Renal cortical epithelial cell (primary cell): ENCODE measurements at places on chromosomes 3 and 15.
A peak's percentile ranks its signal among the peaks of the same experiment; 100 is the strongest.

DNA sequence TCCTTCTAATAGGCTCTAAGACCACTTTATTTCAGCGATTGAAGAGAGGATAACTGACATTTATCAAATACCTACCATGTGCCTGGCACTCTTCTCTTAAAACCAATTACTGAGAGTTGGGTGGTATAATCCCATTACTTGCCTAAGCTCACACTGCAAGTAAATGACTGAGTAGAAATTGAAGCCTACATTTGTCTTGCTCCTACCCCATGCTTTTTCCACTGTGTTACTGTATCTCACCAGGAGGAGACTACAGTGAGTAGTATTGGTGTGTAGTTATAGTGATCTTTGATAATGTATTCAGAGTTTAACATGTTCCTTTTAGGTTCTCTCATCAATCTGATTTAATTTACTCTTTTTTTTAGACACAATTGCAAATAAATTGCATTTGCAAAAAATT is 20.7 kb downstream of the EIF2A start:
- DNase-seq: no peak

DNA sequence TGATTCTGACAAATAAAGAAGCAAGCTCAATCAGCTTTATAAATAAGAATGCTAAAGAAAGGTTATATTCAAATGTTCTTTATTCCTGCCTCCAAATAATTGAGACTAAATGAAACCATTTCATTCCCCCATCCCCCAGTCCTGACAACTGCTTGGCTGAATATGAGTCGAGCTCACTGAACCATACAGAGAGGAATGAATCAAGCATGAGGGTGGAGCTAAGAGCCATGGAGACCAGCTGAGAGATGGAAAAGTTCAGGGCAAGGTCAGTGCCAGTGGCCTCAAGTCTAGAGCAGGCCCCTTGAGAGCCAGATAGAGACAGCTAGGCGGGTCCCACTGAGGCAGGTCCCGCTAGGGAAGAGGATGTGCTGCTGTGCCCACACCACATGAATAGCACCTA is 188.7 kb upstream of the EIF1B start:
- DNase-seq: peak; percentile 93

GRCh38 chr3:157542711-157543500 is 39.7 kb upstream of the VEPH1 start:
- peak; percentile 48 for DNase-seq

DNA sequence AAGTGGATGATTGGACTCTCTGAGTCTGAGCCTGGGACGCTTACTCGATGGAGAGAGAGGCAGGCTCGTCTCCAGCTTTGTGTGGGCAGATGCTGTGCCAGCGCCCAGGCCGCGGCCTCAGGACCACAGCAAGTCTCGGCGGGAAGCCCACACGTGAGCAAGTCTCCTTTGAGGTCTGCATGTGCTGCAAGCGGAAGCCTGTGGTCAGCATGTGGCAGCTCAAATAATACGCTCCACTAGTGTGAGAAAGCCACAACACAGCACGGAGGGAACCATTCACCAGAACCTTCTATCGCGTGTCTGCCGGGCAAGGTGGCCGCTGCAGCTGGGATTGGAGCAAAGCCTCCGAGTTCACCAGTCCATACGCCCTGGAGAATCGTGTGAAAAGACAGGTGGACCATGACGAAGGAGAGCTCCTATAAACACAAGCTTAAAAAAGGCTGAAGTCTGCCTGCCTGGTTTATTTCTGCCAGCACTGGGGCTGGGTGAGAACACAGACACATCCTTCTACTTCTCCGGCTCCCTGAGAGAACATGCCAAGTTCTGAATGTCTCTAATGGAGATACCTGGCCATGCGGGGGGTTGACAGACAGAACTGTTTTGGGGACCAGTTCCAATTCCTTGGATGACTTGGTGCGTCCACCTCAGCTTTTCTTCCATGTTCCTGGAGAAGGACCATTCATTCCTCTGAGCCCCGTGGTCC is 82.0 kb upstream of the LRIG1 start:
- peak; percentile 25 for DNase-seq

GRCh38 chr3:3665546-3665945 is 133.7 kb upstream of the LRRN1 start:
- DNase-seq: peak; percentile 76

- peak; percentile 78 for DNase-seq
These were observed 50.3 kb upstream of the ATP13A3 start for GRCh38 chr3:194536871-194537637.

GRCh38 chr3:6110451-6110850 is 750.5 kb upstream of the GRM7 start:
- no peak for DNase-seq

DNA sequence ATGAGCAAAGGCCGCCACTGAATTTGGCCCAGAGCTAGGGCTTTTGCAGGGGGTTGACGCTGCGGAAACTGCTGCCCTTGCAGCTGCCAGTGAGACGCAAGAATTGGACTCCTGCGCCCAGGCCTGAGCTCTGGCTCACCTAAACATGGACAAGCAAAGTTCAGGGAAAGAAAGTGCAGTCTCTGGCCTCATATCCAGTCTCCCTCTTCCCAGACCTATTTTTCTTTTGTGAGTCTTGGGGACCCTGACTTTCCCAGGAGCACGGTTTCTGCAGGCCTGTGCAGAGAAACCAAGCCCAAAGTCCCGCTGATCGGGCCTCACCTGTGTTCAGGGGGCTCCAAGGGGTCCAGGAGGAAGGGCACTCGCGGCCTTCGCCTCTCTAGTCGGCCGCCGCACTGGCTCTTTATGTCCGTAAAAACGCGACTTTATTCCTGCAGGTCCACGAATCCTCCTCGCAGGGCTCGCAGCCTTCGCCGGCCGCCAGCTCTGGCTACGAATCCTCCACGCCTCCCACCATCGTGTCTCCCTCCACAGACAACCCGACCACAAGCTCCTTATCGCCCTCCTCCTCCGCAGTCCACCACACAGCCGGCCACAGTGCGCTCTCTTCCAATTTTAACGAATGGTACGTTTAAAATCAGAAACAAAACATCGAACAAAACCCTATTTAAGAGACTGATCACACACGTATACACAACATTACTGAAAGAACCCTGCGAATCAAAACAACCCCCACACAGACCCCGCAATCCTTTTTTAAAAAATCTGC is 3.9 kb downstream of the ZIC1 start:
- no peak for DNase-seq

DNA sequence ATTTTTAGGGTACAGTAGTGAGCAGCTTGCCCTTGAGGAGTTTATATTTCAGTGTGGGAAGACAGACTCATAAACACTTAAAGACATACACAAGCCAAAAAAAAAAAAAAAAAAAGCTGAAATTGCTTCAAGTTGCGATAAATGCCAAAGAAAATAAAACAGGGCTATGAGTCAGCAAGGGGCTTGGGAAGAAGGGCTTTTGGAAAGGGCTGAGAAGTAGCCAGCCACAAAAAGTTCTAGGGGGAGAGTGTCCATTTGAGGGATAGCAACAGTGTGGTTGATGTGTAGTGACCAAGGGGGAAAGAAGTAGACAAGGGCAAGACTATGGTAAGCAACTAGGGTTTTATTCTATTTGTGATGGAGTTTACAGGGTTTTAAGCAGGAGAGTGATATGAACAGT is 185.5 kb downstream of the ADAMTS9 start:
- DNase-seq: peak; percentile 47

GRCh38 chr3:132231633-132232032 is 85.6 kb upstream of the ACP3 start:
- peak; percentile 87 for DNase-seq

GRCh38 chr3:27467545-27467944 is 16.6 kb downstream of the SLC4A7 start:
- peak; percentile 65 for DNase-seq

- no peak for DNase-seq
These were observed 277.9 kb upstream of the THBS1 start for GRCh38 chr15:39302936-39303335.

DNA sequence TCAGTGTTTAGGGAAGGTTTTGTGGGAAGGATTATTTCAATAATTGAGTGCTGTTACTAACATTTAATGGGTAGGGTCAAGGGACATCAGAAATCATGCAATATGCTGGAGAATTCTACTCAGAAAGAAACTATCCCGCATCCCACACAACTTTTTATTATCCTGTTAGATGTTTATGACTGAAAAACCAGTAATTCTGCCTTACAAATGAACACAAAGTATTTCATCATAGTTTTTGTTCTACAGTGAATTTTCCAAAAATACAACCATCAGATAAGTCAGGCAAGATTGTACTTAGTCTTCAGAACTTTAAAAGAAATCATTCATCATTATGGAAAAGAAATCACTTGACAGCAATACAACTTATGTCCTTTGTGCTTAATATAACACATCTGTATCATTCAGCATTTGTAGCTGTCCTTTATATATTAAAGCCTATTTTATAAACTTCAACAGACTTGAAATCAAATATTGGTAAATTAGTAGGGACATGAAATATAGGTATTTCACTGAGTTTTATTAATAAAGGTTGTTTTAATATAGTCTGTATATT is 61.9 kb downstream of the TRPM7 start:
- no peak for DNase-seq

DNA sequence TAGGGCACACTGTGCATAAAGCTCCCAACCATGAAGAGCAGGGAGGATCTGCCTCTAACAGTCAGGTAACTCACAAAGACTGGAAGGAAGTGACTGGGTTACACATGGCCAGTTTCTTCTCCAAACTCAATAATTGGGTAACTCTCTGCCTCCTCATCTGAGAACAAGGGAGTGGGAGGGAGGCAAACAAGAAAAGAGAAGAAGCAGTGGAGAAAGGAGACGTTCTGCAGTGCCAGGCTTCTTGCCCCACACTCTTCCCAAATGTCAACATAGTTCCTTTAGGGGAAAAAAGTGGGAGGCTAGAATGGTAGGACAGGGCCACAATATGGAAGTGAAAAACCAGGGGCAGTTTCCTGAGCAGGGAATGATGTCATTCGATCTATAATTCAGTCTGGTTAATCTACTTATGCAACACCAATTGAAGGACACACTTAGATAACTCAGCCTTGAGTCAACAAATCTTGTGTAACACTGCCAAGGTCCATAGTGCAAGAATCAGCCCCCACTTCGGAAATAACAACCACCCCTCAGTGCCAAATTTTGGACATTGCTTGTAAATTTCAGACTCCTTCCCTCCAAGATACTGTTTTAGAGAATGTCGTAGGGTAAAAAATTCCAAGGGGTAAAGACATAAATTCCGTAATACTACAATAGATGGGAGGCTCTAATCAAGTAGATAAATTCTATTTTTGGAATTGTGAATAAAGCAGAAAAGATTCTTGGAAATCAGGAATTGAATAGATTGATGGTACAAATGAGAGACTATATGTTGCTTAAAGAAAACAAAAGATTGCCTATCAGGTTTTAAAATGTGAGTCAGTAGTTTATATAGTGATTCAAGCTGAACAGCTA is 143.0 kb downstream of the LPP start:
- peak; percentile 96 for DNase-seq
